Endothelial cell (in vitro differentiated cells): ENCODE measurements at places on chromosomes 13 and 19.

- no peak for DNase-seq
These were observed 3.8 kb downstream of the RPL13A start for GRCh38 chr19:49491030-49491803.

GRCh38 chr19:56261145-56261544 is 11.4 kb upstream of the EDDM13 start:
- DNase-seq, result no peak

DNA sequence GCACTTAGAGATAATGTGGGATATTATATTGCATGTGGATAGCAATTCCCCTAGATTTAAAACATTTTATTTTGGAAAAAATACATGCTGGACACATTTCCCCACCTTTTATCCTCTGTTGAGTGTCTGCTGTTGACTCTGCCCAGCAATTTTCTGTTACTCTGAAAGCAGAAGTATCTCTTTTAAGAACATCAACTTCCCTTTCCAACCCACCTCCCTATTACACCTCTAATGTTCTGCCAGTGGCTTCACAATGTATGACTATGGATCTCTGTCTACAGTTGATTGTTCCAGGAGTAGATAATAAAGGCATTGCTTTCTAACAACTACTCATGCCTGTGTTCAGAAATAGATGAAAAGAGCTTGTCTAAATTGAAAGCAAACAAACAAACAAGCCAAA is 754.8 kb upstream of the SLITRK6 start:
- no peak for DNase-seq

GRCh38 chr19:35776102-35776788 is 881 bp downstream of the ARHGAP33 start:
- DNase-seq, result no peak

- no peak for DNase-seq
These were observed 369 bp downstream of the NANOS3 start for GRCh38 chr19:13877303-13877702.

- DNase-seq, result peak; percentile 66
These were observed 536 bp upstream of the AKAP8 start for GRCh38 chr19:15379999-15380647.

DNA sequence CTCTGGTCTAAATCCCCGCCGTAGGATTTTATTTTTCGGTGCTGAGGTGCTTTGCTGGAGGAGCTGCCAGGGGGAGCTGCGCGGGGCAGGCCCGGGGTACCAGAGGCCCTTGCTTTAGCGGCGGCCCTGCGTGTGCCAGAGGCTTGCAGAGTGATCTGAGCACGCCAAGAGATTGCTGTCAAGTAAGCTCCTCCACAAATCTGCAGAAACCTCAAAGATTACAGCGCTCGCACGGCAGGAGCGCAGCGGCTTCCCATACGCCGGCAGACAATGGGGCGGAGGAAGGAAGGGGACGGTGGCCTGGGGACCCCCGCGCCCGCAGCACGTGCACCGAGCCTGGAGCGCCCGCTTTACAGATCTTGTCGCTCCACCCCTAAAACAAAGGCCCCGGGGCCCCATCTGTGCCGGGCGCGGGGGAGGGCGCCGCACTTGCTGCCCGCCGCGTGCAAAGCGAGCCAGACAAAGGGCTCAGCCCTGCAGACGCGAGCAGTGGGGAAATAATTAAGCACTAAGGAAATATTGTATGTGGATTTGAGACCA is 9.1 kb upstream of the C19orf12 start:
- DNase-seq, result peak; percentile 46

- no peak for DNase-seq
These were observed 252.1 kb upstream of the STARD13 start for GRCh38 chr13:33537676-33538075.

DNA sequence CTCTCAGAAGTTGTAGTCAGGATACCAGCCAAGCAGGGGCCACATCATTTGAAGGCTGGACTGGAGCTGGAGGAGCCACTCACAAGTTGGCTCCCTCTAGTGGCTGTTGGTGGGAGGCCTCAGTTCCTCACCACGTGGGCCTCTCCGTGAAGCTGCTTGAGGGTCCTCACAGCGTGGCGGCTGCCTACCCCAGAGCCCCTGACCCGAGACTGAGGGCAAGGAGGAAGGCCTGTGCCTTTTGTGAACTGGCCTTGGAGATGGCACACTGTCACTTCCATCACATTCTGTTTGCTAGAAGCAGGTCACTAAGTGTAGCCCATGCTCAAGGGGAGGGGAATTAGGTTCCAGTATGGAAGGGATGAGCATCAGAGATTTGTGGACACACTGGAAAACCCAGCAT is 14.6 kb downstream of the GNA11 start:
- peak; percentile 78 for DNase-seq

DNA sequence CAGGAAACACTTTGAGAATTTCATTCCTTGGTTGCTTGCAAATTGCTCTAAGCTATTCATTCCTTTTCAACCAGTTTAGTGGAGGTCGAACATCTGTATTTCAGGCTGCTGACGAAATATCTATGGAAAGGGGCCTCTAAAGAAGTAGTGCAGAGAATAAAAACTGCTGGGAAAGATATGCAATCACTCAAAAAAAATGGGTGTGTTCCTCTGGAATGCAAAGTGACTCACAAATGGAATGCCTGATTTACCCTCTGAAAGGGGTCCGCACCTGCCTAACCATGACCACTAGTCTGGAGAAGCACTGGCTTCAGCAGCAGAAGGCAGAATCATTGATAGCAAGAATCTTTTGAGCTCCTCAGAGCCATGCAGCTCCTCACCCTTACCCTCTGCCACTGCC is 129.4 kb downstream of the PCDH9 start:
- DNase-seq, result no peak

DNA sequence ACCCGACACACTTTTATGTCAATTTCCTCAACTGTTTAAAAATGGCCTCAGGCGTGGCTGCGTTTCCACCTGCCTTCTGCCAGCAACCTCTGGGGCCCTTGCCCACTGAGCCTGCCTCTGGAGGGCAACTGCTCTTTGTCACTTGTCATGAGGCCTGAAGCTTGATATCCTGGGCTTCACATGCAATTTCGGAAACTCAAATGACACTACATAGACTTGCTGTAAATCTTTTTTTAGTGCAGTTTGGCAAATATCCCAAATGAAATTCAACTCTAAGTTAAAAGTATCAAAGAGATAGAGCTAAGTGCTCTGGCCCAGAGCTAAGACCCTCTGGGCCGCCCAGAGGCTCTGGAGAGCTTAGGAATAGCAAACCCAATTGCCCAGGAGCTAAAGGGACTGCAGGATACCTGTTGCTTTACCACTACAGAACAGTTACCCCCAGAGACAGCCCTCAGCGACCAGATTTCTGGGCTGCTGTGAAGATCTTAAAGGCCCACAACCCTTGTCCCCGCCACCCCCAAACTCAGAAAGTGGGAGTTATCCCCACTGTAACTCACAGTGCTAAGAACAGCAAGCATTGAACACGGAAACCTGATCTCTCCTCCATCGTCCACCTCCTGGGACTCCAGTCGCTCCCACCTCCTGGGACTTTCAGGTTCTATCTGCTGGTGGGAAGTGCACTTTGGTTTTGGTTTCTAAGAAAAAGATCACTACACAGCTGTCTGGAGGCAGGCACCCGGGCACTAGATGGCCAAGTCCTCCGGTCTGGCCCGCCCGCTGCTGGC is 19.4 kb downstream of the GJA3 start:
- no peak for DNase-seq

- no peak for DNase-seq
These were observed 1851.1 kb downstream of the PCDH9 start for GRCh38 chr13:65378943-65379519.

- peak; percentile 60 for DNase-seq
These were observed 19.4 kb downstream of the ACTN4 start for GRCh38 chr19:38666663-38667511.

- DNase-seq, result no peak
These were observed 1.2 kb downstream of the FRY start for GRCh38 chr13:32032759-32033158.

- DNase-seq, result no peak
These were observed 3.7 kb downstream of the ZNF136 start for GRCh38 chr19:12166626-12167025.

DNA sequence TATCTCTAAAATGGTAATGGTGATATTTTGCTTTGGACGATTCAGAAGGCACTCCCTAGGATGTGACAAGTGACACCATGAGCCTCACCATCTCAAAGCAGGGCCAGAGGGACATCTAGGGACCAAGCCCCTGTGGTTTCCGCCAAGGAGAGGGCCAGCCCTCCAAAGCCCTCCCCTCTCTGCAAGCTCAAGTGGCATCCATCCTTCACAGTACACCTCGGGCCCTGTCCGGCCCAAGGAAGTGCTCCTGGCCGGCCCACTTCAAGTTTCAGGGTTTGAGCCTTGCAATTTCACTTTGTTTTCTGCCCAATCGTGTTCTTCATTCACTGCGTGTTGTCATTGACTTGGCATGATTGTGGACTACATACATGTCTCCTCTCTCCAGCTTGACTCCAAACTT is 82.5 kb downstream of the TSHZ3 start:
- no peak for DNase-seq

GRCh38 chr13:32887617-32888016 is 128.6 kb upstream of the KL start:
- no peak for DNase-seq

- peak; percentile 8 for DNase-seq
These were observed 134.3 kb upstream of the MYO16 start for GRCh38 chr13:108494991-108495645.

DNA sequence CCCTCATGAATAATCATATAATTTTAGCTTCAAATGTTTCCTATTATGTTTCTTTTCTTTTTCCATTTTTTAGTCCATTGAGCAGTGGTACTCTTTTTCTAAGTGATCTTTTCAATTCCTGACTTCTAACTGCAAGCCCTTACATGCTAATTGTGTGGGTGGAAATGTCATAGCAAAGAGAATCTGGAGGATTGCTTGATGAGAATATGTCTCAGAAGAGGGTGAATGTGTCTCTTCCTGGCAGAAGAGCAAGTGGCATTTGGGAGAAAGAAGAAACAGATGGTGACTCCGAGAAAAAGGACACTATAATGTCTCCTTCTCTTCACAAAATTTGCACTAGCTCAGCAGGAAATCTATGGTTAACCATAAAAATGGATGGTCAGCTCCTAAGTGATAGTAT is 2320.0 kb downstream of the PCDH9 start:
- DNase-seq, result no peak

GRCh38 chr13:101709952-101710351 is 257.5 kb downstream of the ITGBL1 start:
- no peak for DNase-seq

- DNase-seq, result no peak
These were observed 796 bp upstream of the LSM14A start for GRCh38 chr19:34171539-34171876.

- DNase-seq, result no peak
These were observed 3.3 kb downstream of the TIMM13 start for GRCh38 chr19:2423915-2424685.

DNA sequence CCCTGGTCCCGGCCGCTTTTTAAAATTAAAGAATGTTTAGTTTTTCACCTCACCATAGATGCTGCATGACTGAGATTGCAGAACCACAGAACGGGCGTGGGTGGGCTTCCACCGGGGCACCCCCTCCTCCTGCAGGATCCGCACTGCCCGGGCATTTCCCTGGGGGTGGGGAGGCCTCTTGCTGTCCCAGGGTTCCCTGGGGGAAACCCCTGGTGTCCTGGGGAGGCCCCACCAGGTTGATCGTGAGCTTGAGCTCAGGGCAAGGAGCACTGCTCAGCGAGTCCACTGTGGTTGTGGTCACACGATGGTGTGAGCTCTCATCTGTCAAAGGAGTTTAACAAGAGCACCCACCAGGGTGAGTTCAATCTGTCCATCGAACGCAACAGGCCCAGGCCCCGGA is 11.4 kb upstream of the TCF3 start:
- DNase-seq, result no peak

DNA sequence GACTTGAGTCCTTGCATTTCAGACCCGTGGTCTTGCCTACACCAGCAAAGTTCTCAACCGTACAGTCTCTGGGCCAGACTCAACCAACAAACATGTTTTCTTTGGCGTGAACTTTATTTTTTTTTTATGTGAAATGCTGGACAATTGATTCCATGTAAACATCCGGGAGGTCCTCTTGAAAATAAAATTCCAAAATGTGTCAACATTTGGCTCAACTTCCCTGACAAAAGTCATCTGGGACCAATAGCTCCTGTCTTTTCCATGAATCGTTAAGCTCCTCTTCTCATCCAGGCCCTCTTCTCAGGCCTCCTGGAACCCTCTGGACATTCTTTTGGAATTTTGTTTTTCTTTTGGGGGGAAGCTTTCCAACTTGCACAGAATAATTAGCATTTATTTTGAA is 2.7 kb downstream of the ALDH16A1 start:
- DNase-seq, result no peak

DNA sequence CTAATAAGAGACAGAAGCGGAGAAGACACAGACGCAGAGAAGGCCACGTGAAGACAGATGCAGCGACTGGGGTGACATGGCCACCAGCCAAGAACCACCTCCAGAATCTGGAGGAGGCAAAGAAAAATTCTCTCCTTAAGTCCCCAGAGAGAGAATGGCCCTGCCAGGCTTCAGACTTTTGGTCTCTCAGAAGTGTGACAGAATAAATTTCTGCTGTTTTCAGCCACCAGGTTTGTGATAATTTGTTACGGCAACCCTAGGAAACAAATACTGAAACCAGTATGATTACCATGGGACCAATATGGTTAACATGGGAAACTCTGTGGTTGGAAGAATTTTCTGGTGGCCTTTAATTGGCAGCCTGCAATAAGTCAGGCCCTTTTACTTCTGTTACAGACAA is 63.9 kb upstream of the DOCK9 start:
- no peak for DNase-seq

DNA sequence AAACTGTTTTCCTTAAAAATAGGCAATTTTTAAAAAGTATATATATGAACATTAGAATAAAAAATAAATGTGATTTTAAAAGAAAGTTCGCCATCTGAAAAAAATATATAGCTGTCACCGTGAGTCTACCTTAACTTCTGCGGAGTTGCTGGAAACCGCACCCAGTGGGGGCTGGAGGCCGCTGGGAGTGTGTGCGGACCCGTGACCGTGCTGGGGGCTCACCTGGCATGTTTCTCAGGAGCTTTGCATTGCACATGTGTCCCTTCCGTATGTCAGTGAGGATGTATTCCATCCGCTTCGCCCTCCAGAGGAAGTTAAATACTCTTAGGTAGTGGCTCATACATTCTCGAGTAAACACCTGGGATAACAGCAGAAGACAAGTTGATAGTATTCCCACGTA is 71.7 kb downstream of the TUBGCP3 start:
- DNase-seq, result no peak

- DNase-seq, result no peak
These were observed 20.0 kb downstream of the SLAIN1 start for GRCh38 chr13:77717508-77717907.

GRCh38 chr19:27705896-27706295 is 1507.1 kb downstream of the UQCRFS1 start:
- DNase-seq, result no peak

DNA sequence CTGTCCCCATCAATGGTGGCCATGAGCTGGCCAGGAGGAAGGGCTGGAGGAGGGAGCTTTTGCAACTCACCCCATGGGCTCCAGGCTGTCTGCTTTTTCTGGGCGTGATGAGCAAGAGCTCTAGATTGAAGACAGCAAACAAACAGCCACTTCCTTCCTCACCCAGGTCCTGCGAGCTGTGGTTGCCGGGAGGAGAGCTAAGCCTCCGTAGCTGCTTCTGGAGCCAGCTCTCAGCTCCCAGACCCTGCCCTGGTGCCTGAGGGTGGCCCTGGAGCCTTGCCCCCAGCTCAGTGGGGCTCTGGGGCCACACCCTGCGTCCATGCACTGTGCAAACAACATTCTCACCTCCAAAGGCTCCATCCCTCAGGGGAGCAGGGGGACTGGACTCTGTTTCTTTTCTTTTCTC is 6.2 kb downstream of the MYO1F start:
- no peak for DNase-seq

GRCh38 chr13:82688400-82688994 is 1193.8 kb downstream of the SLITRK1 start:
- DNase-seq, result no peak
